ENCODE measurements at places on chromosomes 4 and X.

GRCh38 chr4:19739101-19739651 lies 512.5 kb upstream of the SLIT2 start:
- DNase-seq = no peak

- DNase-seq = no peak
Observed at GRCh38 chr4:575281-576141, 584 bp downstream of the TMEM271 start.

GRCh38 chr4:7410446-7410845 lies 24.3 kb downstream of the PSAPL1 start:
- no peak for DNase-seq

- DNase-seq = no peak
Observed at GRCh38 chr4:165874791-165875371, 1.8 kb downstream of the TLL1 start.

- no peak for DNase-seq
Observed at GRCh38 chr4:124212815-124213630, 499.5 kb downstream of the ANKRD50 start.

- no peak for DNase-seq
Observed at GRCh38 chrX:64894454-64895038, 81.7 kb downstream of the ZC4H2 start.

DNA sequence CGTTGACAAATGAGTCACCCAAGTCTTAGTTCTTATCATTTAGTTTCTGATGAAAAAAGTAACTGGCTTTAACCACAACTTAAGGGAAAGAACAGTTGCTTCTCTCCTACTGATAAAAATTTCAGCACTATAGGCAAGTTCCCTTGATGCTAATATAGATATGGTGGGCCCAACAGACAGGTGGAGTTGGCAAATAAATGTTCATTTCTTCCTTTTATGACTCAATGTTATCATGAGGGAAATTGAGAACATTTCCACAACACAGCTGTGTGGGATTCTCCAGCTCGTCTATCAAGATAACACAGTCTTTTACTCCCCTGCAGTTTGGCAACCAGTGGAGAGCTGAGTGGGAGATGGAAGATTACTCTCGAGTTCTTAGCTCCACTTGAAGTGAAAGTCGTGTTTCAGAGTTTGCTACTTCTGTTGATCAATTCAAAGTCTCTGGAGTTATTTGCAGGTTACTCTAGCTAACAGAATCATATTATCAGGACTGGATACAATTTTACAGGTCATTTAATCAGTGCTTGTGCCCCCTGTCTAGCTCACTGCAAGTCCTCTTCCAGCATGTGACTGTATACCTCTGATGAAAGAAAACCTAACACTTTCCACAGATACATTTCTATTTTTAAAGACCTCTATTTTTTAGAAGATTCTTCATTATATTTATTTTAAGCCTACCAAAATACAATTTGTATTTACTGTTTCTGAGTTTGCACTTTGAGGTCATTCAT lies 270.6 kb upstream of the GK2 start:
- DNase-seq = no peak

DNA sequence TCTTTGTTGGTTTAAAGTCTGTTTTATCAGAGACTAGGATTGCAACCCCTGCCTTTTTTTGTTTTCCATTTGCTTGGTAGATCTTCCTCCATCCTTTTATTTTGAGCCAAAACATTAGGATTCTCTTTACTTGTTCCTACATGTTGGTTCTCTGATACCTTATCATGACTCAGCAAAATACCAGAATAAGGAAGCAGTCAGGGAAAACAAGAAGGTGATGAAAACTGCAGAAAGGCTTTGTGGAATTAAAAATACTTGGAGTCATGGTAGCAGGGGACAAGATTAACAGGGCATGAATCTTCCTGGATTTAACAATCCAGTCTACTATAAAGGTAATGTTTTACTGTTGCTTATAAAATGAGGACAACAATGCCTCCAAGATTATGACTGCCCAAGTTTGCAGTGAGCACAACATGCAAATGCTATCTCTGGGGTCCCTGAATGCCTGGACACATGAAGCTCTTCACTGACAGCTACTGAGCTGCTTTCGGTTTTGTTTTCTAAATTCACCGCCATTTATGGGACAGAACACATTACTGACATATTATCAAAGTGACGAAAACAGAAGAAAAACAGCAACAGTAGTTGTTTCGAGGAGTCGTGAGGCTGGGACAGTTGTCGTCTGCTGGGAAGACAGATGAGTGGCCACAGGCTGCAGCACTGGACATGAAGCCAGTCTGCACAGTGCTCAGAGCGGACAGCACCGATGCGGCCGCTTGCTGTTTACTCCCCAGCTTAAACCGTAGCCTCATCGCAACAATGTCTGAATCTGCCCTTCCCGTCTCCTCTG lies 174.5 kb upstream of the DKK2 start:
- no peak for DNase-seq

- DNase-seq = no peak
Observed at GRCh38 chr4:124573056-124573455, 139.5 kb downstream of the ANKRD50 start.

- no peak for DNase-seq
Observed at GRCh38 chrX:13281289-13281688, 38.6 kb downstream of the ATXN3L start.

GRCh38 chrX:134244043-134244442 lies 7.1 kb downstream of the CCDC160 start:
- no peak for DNase-seq

GRCh38 chr4:82696117-82696860 lies 102.3 kb downstream of the SCD5 start:
- no peak for DNase-seq

- DNase-seq = no peak
Observed at GRCh38 chr4:2732526-2732925, 23.6 kb downstream of the TNIP2 start.

All from stimulated activated CD8-positive, alpha-beta memory T cell treated with anti-CD3 and anti-CD28 coated beads, Interleukin-15, amount 100 ng/mL, for 1 hour (primary cell).